ENCODE measurements at places on chromosomes 3 and 15. TPM values are rescaled to one million over a fixed set of nuclear protein-coding genes. Genes with fewer than 3 reads are reported as not detected.

The CEMIP gene
- total RNA-seq, result 1.3 TPM

DNA sequence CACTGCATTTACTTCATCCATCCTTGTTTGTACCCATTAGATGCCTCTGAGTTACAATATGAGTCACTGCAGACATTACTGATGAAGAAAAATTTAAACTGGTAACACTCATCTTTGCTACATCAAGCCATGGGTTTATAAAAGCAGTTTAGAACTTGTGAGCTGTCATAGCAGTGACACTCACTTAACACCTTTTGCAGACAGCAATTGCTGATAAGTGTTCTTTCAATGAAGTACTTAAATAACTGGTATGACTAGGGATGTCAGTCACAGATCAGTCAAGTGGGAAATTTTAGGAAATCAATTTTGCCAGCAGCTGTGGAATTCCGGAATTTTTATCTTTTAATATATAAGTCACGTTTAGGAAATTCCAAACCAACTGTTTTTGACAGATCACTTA lies 643.0 kb downstream of the TBL1XR1 start:
- DNase-seq, result no peak

The UBAP1L gene
- total RNA-seq, result 3.9 TPM

DNA sequence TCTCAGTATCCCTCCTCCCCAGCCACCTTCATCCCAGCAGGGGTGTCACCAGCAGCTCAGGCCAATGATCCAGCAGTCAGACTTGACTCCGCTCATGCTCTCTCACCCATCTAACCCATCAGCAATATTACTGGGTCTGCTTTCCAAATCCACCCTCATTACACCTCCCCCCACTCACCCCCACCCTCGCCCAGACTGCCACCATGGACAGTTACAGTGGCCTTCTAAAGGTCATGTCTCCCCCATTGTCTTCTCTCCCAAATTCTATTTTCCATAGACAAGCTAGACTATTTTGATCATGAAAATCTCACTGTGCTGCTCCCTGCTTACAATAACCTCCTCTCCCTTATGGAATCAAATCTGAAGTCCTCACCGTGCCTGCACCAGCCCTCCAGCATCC lies 156.0 kb downstream of the TJP1 start:
- no peak for DNase-seq

GRCh38 chr3:175590745-175591144 lies 731.6 kb downstream of the NAALADL2 start:
- no peak for DNase-seq

Measured in urinary bladder (tissue), 4 donors.